ENCODE measurements at places on chromosomes 6 and 20.

- no peak for ATAC-seq
These were observed 8.9 kb upstream of the AHI1 start for GRCh38 chr6:135506270-135506997.

DNA sequence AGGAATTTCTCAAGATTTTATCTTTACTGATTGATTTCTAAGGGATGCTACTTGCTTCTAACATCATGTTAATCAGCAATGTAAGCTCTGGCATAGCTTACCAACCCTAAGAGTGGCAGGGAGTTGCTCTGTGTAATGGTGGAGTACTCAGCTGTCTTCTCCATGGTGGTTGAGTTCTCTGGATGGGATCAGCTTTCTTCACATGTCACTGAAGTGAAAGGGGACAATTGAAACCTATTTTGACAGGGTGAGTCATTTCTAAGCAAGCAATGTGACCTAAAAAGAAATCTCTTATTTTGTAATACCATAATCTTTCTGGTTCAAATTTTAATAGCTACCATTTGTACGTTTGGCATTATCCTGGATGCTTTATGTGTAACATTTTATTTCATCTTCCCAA is 430.4 kb downstream of the GJA1 start:
- no peak for ATAC-seq

DNA sequence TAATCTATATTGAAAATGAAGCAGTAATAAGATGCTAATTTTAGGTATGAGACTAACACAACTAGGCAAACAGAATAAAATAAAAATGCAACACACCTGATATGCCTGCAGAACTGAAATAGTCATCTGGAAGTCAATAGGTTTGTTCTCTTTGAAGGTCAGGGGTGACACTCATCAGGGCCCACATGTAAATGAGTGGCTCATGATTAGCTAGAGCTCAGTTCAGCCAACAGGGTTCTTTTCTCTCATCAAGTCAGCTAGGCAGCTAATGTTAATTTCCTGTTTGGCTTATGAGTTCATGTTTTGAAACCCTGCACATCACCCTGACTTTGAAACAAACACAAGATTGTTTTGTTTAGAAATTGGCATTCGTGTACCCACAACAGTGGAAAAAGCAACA is 23.8 kb downstream of the SMLR1 start:
- no peak for ATAC-seq

- no peak for ATAC-seq
These were observed 5.5 kb upstream of the NTSR1 start for GRCh38 chr20:62702895-62703852.

GRCh38 chr6:25359191-25359861 is 80.2 kb downstream of the CARMIL1 start:
- peak; percentile 91 for ATAC-seq

- no peak for ATAC-seq
These were observed 23.3 kb downstream of the BAG2 start for GRCh38 chr6:57195457-57195856.

DNA sequence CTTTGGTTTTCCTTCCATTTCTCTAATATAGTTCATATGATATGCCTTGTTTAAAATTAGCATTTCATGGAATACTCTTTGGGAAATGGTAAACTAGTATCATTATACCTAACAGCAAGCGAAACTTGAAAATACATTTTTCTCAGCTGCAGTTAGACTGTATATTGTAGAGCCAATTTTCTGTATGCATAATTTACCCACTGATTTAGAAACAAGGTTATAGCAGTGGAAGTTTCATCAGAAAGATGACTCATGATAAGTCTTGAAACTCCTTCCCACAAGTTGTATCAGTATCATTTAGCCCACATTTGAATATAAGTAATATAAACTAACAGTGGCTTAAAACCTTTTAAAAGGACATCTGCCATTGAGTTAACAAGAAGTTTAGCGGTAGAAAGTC is 164.8 kb upstream of the BMP5 start:
- no peak for ATAC-seq

DNA sequence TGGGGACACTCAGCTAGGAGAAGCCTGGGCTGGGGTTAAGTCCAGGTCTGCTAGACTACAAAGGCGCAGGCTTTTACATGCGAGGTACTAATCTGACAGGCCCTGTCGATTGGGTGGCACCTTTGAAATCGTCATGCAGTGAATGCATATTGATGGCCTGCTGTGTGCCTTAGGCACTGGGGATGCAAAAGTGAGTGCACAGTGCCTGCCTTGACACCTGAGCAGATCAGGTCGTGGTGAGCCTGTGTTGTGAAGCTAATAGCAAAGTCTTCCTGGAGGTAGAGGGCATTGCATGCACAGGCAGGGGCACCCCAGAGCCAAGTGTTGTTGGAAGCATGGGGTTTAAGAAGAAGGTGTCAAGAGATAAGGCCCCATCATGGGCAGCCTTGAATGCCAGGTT is 16.9 kb downstream of the LRRC1 start:
- ATAC-seq: no peak

GRCh38 chr6:42029062-42029685 is 21.1 kb upstream of the TAF8 start:
- ATAC-seq: no peak

DNA sequence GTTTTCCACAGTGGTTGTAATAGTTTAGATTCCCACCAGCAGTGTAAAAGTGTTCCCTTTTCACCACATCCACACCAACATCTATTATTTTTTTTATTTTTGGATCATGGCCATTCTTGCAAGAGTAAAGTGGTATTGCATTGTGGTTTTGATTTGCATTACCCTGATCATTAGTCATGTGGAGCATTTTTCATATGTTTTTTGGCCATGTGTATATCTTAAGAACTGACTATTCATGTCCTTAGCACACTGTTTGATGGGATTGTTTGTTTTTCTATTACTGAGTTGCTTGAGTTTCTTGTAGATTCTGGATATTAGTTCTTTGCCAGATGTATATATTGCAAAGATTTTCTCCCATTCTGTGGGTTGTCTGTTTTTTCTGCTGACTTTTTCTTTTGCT is 820.1 kb downstream of the TENT5A start:
- no peak for ATAC-seq

GRCh38 chr6:111803804-111804203 is 69.4 kb downstream of the FYN start:
- no peak for ATAC-seq

GRCh38 chr6:159788753-159789376 is 537 bp downstream of the TCP1 start:
- no peak for ATAC-seq

- no peak for ATAC-seq
These were observed 89.9 kb downstream of the AKAP7 start for GRCh38 chr6:131225127-131225526.

DNA sequence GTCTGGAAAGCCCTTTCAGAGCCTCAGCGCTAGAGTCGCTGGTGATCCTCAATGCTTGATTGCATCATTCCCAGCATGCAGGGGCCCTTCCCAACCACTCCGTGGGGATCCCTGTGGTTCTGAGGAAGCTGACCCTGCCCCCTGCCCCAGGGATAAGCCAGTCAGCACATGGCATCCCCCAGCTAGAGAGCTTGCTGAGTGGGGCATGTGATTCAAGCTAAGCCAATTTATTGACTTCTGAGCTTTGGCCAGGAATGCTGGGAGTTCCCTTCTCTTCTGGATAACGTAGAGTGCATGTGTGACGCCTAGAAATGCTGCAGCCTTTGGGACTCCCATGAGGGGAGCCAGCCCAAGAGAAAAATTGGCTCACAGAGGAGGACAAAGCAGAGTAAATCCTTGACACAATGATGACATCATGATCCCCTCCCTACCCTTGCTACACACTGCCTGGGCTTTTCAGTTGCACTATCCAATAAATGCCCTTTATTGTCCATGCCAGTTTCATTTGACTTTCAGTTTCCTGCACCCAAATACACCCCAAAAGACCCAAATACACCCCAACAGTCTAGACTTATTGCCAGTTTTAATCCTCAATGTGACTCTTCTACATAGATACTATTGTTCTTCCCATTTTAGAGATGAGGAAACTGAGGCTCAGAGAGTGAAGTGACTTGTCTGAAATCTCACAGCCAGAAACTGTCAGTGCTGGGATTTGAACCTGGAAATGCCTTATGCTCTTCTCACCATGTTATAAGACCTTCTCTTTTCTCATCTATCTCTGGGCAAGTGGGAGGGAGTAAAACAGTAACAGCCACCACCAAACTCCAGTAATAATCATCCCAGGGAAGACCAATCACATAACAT is 34.3 kb downstream of the KCNB1 start:
- ATAC-seq: peak; percentile 46

- no peak for ATAC-seq
These were observed 74.1 kb downstream of the CDKAL1 start for GRCh38 chr6:20608356-20608755.

- peak; percentile 53 for ATAC-seq
These were observed 163.5 kb upstream of the CDYL start for GRCh38 chr6:4612636-4613171.

GRCh38 chr6:21398741-21399325 is 194.7 kb upstream of the SOX4 start:
- no peak for ATAC-seq

DNA sequence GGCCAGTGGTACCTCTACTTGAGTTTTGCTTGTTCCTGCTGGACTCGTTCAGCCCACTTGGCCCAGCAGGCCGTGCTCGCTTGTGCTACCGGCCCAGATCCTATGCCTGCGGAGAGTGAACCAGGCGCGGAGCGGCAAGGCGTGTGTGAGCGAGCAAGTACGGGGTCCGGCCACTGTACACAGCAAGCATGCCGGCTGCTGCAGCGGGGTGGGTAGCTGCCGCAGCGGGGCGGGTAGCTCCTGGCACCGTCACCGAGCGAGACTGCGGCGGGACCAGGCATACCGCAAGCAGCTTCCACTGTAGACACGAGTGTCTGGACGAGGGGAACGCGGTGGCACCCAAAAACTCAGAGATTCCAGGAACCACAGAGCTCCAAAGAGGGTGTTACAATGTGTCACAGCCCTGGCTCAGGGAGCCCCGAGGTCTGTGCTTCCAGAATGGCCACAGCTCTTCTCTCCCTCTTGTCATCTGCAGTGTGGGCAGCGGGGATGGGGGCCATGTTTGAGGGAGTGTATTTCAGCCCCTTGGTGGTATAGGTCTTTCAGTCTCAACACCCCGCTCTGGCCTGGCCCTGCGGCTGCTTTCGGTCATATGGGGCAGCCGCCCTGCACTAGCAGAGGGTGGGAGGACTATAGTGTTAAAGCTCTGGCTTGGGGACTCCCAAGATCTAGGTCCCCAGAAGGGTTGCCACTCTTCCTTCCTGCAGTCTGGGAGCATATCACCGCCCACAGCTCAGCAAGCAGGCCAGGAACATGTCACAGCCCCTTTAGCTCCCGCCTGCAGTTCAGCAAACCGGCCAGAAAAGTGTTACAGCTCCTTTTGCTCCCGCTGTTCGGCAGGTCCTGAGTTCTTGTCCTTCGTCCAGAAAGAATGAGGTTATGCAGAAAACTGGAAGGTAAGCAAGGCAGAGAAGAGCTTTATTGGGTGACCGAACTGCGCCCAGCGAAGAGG is 6.1 kb upstream of the RWDD1 start:
- ATAC-seq: peak; percentile 39

DNA sequence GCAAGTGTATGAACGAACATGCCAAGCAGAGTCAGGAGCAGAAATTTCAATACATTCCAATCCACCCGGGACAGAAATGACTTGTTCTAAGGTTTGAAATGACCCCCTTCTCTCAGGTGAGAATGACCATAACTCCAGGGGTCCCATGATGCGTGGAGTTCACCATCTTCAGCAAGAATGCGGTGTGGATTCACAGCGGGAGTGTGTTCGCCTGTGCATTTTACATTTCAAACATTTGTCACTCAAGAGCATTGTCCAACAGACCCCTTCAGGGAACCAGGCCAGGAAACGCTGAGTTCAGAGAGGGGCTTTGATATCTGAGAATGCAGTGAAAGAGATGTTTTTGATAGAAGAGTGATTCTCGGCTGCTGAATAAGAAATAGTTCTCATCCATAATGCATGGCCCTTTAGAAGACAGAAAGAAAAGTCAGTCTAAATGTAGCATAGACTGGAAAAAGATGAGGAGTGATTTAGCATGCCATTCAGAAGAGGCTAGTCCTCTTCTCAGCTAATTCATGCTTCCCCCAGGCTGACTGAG is 200.3 kb upstream of the KCNG1 start:
- no peak for ATAC-seq

DNA sequence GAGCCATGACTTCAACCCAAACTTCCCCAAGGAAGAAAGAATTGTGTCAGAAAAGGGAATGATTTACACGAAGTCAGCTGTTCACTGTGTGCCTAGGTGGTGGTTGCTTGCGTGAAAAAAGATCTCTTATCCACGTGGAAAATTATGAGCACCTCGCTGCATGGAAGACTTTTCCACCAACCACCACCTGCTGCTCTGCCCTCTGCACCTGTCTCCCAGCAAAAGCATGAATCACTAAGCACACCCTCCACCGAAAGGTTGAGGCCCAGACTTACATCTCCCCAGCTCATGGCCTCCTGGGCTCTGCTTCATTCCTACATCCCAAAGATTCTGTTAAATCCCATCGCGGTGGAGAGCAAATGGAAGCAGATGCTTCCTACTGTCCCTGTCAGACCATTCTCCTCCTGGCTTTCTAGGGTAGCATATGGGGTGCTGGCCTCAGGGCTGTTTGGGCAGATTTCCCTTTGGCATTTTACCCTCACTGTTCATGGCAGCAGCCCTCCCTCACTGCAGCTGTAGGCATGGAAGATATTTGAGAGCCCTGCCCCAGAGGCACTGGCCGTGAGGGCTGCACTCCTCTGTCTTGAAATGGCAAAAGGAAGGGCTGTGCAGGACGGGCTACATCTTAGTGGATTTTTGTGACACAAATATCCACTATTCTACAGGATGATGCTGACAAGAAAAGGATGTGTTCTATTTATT is 37.6 kb upstream of the CST5 start:
- no peak for ATAC-seq

DNA sequence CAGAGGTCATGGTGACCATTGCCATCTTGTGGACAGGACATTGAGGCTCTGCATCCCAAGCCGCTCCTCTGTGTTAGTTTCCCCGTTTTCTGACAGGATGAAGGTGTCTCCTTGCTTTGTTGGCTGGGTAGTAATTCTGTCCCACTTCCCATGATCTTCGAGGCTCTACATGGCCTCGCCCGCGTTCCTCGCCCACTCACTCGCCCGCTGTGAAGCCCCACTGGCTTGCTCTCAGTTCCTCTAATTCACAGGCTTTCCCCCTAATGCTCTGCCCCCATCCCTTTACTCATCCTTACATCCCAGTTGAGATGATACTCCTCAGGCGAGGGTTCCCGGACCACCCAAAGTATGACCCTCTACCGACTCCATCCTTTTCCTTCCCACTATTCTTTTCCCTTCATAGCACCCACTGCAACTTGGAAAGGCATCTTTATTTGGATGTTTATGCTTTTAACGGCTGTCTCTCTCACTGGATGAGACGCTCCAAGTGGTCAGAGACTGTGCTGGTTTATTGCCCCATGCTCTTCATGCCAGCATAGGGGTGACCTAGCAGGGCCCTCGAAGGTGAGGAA is 511 bp upstream of the SLC35B2 start:
- ATAC-seq: no peak

- no peak for ATAC-seq
These were observed 98.1 kb downstream of the NFATC2 start for GRCh38 chr20:51444467-51444866.

- no peak for ATAC-seq
These were observed 255.9 kb downstream of the FOXC1 start for GRCh38 chr6:1865585-1865984.

- ATAC-seq: no peak
These were observed 3.2 kb upstream of the IFNGR1 start for GRCh38 chr6:137222381-137222780.

Measured in gastroesophageal sphincter (tissue), 4 donors.